ENCODE measurements at places on chromosomes 3 and 15.

DNA sequence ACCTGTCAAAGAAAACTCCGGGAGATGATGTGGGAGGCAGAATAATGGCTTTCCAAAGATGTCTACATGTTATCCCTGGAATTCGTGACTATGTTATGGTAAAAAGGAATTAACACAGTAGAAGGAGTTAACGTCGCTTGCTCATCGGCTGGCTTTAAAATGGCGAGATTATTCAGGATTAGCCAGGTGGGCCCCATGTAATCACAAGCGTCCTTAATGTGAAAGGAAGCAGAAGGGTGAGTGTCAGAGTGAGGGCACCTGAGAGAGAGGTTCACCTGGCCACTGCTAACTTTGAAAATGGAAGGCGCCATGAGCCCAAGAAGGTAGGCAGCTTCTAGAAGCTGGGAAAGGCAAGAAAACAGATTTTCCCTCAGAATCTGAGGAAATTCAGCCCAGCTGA, 557.2 kb downstream of the EPHB1 start:
- no peak for DNase-seq

- no peak for DNase-seq
Measured at GRCh38 chr3:59877263-59878037, 827.6 kb upstream of the CFAP20DC start.

DNA sequence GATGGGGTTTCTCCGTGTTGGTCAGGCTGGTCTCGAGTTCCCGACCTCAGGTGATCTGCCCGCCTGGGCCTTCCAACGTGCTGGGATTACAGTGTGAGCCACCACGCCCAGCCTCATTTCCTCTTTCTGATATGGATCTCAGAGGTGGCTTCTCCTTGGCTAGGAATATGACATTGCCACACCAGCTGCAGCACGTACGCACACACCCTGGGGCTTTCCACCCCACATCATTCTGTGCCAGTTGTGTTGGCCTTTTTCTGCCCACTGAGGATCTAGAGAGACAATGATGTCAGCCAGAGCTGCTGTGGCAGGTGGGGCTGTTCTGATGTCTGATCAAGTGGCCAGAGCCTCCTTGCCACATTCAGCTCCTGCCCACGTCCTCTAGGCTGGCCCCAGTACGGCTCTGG, 29.0 kb downstream of the TMEM45A start:
- no peak for DNase-seq

DNA sequence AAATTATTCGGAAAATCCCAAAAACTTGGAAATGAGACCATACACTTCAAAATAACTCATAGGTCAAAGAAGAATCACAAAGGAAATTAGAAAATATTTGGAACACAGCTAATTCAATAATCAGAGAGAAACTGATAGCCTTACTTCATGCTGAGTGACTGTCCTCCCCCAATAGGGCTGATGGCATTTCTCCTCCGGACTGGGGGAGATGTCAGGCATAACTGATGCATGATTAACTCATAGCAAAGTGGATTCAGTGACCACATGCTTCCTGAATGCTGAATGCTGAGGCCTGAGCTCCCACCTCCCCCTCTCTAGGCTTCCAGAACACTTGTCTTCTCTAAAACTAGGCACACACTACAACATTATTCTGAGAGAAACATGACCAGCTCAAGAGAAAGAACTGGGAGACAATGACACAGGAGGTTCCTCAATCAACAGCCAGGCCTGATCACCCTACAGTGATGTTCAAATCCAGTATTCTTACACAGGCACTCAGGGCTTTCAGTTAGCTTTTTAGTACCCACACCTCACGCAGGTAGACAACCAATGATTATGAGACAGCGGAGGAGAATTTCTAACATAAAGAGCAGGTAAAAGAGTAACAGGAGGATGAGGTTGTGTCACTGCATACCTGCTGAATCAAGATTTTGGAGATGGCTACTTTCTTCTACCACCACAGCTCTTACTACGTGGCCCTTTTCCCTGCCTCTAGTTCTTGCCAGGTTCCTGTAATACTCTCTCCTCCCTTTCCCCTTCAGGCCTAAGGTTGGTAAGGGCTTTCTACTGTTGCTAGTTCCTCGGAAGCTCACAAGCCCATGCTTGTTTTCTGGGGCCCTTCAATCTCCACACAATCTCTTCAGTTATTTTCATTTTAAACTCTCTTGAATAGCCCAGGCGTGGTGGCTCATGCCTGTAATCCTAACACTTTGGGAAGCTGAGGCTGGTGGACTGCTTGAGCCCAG, 96.1 kb downstream of the FMN1 start:
- no peak for DNase-seq

- DNase-seq, result no peak
Measured at GRCh38 chr3:139443186-139443585, 33.1 kb downstream of the RBP2 start.

DNA sequence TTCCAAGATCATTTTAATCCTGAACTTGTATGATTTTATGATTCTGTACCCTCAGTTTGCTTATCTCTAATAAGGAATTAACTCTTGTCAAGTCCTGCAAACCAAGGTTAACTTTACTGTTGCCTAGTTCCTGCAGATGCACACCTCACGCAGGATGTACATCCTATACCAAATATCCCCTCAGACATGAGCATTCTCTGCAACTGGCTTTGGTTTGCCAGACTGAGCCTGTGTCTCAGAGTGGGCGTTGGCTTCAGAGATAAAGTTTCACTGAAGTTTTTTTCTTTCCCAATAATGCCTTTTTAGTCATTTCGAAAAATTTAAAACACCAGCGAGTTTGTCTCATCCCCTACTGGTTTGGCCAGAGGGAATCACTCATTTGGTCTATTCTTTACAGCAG, 173.9 kb downstream of the NR2F2 start:
- DNase-seq, result no peak

DNA sequence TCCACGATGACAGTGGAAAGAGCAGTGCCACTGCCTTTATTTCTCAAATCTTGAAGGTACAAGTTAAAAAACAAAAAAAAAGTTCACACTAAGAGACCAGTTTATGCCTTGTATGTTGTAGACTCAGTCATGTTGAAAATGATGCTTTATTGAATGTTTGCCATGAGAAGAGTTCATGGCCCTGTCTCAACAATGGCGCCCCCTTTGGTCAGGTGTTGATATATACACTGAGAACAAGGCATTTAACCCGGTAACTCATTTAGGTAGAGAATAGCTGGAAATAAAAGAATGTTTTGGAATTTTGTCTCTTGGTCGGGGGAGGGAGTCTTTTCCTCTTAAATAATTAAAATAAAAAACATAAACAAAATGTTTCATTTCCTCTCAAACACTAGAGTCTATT, 145.6 kb upstream of the SLC2A2 start:
- no peak for DNase-seq

- DNase-seq, result no peak
Measured at GRCh38 chr3:31250116-31250777, 282.5 kb upstream of the STT3B start.

GRCh38 chr15:75455982-75456531, 4.6 kb upstream of the SIN3A start:
- peak; percentile 80 for DNase-seq

GRCh38 chr3:10149226-10149625, 7.6 kb downstream of the VHL start:
- no peak for DNase-seq

GRCh38 chr15:90249203-90249863, at the start of gene TTLL13:
TSS of gene TTLL13 (plus strand) at chr15:90249556. CDS start at chr15:90250631, 1,075 bp downstream.
- DNase-seq, result peak; percentile 95

GRCh38 chr3:49750056-49750455, 26.3 kb upstream of the GMPPB start:
- no peak for DNase-seq

- DNase-seq, result no peak
Measured at GRCh38 chr3:19547665-19548464, 386.2 kb downstream of the EFHB start.

DNA sequence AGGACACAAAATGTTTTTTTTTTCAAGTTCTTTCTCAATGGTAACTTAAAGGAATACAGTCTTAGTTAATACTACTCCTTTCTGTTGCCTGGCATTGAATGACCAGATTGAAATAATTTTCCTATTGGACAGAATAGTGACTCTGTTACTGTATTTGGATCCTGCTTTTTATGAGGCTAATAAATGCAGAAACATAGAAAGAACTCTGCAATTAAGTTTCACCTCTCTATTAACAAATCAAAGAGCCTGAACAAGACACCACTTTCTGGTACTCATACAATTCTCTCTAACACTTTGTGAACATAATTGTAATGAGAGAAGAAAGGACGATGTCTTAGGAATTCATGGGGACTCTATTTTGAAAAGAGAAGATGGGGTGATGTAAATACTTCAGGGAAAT, 308.4 kb upstream of the ROBO2 start:
- no peak for DNase-seq

DNA sequence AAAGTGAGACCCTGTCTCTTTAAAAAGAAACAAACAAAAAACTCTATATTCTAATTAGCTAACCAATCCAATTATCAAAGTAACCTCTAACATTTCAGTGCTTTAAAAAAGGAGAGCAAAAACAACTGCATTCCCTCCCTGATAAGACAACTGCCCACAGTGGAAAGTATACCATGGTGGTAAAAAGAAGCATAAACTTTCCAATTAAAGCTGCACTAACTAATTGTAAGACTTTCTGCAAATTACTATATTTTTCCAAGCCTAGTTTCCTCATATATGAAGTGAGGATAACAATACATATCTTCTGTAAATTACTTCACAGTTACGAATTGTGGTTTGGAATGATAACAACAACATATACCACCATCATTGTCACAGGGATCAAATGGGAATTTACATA, 35.5 kb downstream of the STAG1 start:
- DNase-seq, result no peak

DNA sequence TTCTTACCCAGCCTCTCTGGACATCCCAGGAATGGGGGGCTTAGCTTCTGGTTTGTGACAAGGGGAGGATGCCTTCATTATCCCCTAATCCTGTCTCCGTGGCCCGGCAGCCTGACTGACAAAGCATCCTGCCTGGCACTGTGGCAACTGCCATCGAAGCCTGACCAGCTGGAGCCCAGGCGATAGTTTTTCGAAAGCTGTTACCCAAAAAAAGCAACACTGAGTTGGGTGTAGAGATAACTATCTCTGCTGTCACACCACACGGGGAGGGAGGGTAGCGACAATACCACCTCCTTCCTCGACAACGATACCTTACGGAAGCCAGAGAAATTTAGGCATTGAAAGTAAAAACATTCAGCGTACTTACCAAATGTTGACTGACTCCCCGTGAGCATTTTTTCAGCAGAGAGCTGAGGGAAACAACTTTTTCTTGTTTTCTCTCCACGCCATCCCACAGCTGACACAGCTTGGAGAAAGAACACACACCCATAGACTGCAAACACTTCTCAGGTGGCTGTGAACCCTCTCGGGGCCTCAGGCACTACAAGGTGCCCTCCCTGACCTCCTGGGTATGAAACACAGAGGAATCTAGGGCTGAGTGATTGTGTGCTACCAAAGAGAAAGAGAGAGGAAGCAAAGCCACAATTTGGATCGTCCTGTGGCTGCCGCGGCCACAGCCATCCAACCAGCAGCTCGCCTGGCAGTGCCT, 361.9 kb upstream of the ICE2 start:
- DNase-seq, result no peak

- DNase-seq, result no peak
Measured at GRCh38 chr3:9721015-9721699, 10.4 kb upstream of the BRPF1 start.

GRCh38 chr15:51048308-51048707, 46.4 kb downstream of the TNFAIP8L3 start:
- no peak for DNase-seq

- DNase-seq, result no peak
Measured at GRCh38 chr15:98321896-98322295, 326.4 kb upstream of the IGF1R start.
